ENCODE measurements at places on chromosomes 1 and 21.
A peak's percentile ranks its signal among the peaks of the same experiment; 100 is the strongest.

GRCh38 chr1:4137621-4138415, 237.7 kb upstream of the C1orf174 start:
- peak; percentile 69 for DNase-seq

GRCh38 chr1:224615861-224616755, at the start of gene CNIH3:
Gene CNIH3, plus strand, starts transcription at chr1:224616317. Its CDS starts 858 bp downstream, at chr1:224617175.
- peak; percentile 90 for DNase-seq

GRCh38 chr1:39886757-39887231, 3.5 kb upstream of the TRIT1 start:
- DNase-seq, result peak; percentile 43

DNA sequence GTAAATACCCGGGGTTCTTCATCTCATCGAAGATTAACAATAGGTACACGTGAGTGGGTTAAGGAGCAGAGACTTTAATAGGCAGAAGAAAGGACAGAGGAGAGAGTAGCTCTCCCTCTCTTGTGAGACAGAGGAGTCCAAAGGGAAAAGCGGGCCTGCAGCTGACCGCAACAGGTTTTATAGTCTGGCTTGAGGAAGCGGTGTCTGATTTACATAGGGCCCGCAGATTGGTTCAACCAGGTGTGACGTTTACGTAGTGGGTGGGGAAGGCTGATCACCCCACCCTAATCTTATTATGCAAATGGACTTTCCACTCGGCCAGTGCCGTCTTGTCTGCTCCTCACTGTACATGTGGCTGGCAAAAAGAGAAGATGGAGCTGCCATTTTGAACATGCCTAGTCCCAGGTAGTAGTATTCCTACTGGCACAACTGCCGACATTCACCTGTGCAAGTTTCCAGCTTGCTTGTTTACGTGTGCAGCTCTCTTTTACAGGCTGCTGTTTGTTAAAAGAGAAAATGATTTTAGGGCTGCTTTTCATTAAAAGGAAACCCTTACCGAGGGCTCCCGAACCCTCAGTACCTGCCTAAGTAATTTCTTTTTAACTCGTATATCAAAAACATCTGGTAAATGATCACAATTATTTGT, 10.6 kb downstream of the CDC14A start:
- DNase-seq, result peak; percentile 68

- peak; percentile 60 for DNase-seq
These were observed 46.7 kb upstream of the PPP2R5A start for GRCh38 chr1:212238552-212238951.

GRCh38 chr1:60126723-60127122, 53.2 kb upstream of the C1orf87 start:
- no peak for DNase-seq

- DNase-seq, result peak; percentile 69
These were observed 651.8 kb downstream of the LMO4 start for GRCh38 chr1:87980494-87980893.

DNA sequence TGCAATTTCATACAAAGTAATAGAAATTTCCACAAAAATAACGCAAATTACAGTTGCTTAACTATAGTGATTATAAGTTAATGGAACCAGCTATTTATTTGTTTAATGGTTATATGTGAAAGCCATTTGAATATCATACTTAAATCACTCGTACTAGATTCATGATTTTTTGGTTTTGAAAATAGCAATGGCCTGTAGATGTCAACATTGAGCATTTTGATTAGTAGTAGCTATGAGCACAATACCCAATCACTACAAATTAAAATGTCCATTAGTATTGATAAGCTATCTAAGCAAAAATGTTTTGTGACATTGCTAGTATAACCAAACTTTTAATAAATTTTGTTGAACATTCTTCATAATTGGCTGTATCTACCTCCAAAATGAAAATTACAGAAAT, 10.0 kb downstream of the COL24A1 start:
- DNase-seq, result no peak

DNA sequence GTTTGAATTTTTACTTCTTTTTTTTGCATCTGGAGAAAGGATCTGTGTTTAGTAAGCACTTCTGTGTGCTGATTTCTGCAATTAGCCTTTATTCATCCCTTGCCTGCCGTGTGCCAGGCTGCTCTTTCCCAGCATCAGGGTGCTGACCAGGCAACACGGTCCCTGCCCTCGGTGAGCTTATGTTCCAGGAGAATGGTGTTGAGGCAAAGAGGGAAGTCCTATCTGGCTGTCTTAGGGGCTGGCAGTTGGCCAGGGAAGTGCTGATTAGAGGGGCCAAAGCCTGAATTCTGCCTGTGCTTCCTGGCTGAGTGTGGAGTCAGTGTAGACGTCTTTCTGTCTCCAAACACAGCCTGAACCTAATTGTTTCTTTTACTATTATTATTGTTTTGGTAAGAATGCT, 187.1 kb downstream of the CAMTA1 start:
- peak; percentile 7 for DNase-seq

DNA sequence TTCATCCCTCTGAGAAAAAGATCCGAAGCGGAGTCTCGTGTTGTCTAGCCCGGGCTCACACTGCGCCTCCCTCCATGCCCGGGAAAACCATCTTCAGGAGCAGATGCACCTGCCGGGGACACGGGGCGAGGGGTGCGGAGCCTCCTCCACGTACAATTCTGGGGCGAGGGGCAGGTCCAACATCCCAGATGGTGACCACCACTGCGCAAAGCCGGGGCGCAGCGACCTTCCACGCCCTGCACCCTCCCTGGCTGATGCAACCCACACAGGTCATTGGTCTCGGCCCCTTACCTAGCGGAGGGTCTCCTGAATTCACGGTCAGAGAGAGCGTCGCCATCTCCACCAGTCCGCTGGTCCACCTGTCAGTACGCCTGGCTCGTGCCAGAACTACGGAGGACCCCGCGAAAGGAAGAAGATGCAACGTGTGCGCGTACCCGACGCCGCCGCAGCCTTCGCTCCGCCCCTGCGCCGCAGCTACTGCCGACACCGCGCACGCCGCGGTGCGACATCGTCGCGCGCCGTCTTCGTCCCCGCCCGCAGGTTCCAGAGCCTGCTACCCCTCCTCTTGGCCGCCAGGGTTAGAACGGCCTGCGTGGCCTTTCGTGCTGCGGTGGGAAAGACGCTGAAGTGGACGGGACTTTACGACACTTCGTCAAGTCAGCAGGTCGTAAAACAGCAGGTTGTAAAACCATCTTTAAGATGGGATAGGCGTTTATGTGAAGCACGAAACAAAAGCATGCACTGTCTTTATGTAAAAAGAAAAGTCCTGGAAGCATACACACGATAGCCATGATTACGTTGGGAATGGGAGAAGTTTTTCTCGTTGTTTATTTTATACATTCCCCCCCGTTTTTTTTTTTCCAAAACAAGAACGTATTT, at the start of gene EPRS1:
EPRS1 (minus strand) TSS at position 454 of the 879 bp plus-strand sequence; CDS start at position 337, 117 bp downstream.
- peak; percentile 98 for DNase-seq

DNA sequence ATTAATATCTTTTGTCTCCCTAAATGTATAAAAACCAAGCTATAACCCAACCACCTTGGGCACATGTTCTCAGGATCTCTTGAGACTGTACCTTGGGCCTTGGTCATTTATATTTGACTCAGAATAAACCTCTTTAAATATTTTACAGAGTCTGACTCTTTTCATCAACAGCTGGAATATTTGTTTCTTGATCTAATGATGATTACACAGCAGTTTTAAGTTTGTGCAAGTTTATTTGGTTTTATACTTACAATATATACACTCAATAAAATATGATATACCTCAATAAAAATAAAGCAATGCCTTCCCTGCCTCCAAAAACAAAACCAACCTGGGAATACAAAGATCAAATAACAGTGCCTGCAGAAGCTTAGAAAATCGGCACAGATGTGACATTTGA, 22.0 kb downstream of the LEPR start:
- no peak for DNase-seq

DNA sequence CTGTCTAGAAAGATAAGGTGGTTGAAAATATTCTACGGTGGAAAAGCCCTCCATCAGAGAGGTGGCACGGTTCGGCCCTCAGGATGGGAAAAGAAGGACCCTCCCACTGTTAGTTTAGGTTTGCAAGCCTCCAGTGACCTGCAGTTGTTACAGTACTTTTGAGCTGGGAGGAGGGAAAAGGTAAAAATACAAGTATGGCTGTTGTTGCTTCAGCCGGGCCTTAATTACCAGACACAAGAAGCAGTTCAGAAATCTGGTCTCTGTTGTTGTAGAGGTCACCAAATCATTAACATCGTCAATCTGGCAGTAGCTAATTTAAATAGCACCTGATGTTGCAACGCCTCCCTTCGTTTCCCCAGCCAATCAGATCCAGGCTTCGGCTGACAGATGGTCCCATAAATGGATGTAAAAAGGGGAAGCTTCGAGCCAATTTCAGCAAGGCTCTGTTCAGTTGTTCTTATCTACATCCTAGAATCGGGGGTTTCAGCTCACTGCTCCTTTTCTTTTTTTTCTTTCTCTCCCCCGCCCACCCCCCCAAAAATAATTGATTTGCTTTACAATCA, at the start of gene ELAVL4:
ELAVL4 (plus strand) TSS at position 424 of the 563 bp plus-strand sequence. CDS start 270 bp downstream, outside the sequence.
- DNase-seq, result no peak

DNA sequence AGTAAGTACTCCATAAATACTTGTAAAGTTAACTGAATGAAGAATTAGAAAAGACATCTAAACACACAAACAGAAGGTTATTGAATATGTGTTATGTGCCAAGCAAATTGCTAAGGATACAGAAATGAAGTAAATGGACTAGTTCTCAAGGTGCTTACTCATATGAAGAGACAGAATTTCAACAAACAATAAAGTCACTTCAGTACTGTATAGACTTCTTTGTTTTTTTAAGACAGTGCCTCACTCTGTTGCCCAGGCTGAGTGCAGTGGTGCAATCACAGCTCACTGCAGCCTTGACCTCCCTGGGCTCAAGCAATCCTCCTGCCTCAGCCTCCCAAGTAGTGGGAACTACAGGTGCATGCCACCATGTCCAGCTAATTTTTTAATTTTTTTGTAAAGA, 57.3 kb downstream of the SERBP1 start:
- no peak for DNase-seq
